ENCODE measurements at places on chromosomes 1 and 21.

DNA sequence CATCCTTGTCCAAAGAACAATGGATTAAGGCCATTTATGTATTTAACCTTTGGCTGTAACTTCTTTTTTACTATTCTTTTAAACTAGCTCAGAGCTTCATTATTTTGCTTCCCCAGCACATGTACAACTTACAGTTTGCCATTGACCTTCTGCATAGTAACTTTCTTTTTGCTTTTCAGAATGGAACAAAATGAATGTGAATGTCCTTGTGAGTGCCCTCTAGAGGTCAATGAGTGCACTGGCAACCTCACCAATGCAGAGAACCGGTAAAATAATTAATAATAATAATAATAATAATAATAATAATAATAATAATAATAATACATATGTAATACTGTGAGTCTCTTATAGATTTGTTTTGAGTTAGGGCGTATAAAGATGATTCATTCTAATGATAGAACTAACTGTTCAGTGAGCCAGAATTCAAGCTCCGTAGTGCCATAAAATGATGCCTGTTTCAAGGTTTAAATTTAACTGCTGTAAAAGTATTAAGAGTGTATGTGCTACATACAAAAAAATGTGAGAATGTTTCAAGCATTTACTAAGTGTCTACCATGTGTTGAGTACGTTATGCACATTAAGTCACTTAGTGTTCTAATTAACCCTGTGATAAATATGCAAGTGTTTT lies 69.0 kb upstream of the RAVER2 start:
- DNase-seq = peak; percentile 10

- no peak for DNase-seq
Observed at GRCh38 chr1:85358702-85359438, 82.4 kb upstream of the BCL10 start.

- DNase-seq = no peak
Observed at GRCh38 chr1:31871703-31872102, 55.9 kb upstream of the SPOCD1 start.

DNA sequence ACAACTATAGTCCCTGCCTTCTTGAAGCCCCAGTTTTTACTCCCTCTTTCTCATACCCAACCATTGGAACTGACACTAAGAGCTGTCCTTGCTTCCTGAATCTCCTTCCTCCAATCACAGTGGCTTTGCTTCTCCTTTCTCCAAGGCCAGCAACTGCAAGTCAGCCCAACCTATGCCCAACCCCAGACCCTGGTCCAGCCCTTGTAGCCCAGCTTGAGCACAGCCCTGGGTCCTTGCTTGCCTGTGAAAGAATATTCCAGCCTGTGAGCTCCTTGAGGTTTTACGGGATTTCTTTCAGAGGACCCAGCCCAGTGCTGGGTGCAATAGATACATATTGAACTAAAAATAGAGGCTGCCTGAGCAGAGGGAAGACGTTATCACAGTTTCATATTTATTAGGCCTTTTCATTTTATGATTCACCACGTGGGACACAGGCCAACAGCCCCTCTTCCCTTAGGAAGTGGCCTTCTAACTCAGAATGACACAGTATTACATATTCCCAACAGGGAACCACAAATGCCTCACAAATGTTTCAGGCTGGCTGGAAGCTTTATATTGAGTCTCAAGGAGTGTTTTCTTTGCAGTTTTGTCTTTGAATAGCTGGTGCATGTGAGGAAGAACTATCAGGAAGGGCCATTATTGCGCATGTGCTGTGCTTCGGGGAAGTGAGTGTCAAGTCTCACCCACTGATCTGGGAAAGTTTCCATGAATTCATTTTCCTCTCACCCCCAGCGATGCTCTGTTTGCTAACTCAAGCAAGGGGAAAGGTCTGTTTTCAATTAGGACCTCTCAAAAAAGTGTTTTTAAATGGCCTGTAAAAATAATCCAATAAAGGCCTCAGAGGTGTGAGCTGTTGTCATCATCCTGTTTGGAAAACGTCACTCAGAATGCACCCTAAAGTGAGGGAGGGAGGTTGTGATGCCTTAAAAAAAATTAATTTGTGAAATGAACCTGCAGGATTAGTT lies 92.3 kb upstream of the NFIA start:
- peak; percentile 20 for DNase-seq

DNA sequence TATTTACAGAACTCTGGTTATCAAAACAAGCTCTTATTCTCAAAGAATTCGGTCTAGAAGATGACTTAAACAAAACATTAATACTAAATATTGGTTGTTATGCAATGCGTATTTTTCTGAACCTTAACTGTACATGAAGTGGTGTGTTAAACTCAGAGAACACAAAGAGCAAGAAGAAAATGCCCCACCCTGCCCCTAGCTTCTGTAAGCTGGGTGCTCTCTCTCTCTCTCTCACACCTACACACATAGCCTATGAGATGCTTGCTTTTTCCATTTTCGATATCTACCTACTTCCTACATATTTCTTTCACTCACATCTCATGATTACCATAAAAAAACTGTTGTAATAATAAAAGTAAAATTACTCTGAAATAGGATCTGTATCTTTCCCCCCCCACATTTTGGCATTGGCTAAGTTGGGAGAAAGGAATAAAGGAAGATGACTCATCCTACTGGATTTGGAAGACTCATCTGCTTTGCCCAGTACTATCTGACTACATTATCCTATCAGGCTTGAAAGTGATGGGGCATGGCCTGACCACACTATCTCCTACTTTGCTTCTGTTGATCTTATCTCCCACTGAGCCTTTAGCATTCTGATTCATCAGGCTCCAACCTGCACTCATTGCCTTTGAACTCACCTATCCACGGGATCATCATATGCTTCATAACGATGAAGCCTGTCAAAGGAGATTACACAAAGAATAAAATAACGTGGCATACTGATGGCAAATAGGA lies 2.9 kb downstream of the CRYZ start:
- peak; percentile 7 for DNase-seq

DNA sequence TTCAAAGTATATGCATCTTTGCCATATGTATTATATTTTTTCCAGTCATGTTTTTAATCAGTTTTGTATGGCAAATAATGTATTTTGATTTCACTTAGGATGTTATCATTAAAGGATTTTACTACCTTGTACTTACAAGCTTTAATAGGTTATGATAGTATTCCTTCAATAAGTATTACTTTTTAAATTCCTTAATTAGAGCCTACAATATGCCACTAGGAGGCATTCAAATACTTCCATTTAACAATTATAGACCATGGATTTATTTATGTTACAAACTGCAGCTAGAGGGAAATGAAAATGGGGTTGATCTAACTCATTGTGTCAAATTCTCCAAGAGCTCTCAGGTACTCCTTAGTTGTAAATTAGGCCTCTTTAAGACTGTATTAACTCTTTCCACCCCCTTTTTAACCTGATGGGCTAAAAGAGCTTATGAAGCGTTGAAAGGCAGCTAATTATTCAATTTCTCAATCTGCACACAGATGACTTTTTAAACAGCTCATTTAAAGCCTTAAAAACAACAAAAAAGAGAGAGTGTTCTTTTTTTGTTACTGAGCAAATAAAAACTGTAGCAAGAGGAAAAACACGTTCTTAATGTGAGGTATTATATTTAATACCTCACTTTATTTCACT lies 156.2 kb downstream of the DENND1B start:
- no peak for DNase-seq

GRCh38 chr1:20178634-20179370 lies 7.1 kb upstream of the UBXN10 start:
- no peak for DNase-seq

DNA sequence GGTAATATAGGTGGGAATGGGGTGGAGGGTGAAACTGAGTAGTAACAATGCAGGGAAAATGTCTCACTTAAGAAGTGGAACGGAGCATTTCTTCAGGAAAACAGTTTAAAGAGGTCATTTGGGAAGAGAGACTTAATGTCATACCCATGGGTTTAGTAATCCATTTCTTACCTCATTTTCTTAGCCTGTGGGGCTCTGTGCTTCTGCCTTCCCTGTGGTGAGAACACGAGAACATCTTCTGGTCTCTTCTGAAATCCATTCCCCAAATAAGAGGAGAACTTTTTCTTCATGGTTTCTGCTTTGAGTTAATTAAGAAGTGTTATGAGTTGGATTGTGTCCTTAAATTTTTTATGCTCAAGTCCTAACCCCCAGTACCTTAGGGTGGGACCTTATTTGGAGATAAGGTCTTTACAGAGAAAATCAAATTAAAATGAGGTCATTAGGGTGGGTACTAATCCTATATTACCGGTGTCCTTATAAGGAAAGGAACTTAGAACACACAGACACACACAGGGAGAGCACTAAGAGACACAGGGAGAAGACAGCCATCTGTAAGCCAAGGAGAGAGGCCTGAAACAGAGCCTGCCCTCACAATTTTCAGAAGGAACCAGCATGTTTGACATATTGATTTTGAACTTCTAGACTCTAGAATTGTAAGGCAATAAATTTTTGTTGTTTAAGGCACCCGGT lies 5.4 kb downstream of the CCDC190 start:
- no peak for DNase-seq

GRCh38 chr1:162905174-162906158 lies 44.5 kb upstream of the CCDC190 start:
- DNase-seq = peak; percentile 39

DNA sequence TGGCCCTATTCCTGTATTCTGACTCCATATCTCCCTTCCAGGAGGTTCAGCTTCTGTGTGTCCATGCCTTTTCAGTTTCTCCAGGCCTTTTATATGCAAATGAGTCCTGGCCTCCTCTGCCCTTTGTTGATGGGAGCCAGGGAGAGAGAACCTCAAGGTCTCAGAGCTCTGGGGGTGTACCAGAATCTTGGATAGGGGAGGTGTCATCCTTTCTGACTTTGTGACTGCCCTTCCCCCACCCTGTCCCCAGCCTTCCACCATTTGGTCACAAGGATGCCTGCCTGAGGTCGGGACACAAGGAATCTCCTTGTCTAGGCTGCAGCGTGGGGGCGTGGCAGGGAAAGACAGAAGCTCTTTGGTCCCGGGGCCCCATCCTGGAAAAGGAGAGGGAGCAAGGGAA lies 18.6 kb downstream of the LURAP1 start:
- DNase-seq = no peak

GRCh38 chr1:226548256-226549093 lies at the start of gene STUM:
Gene STUM, plus strand, starts transcription at chr1:226548764. Its CDS starts 141 bp downstream, at chr1:226548905.
- DNase-seq = no peak

GRCh38 chr1:239483391-239483790 lies 97.0 kb downstream of the CHRM3 start:
- no peak for DNase-seq

DNA sequence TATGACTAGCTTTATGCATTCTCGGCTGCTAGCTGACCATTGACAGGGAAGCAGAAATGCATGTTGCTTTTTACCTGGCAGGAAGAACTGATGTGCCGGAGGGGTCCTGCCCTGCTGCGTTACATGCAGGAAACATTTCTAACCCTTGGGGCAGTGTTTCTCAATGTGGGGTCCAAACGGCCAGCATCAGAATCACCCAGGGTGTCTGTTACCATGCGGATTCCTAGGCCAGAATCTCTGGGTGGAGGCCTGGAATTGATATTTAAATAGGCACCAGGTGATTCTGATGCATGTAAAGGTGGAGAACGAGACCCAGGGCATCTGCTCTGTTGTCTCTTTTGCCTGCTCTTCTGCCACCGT lies 182.7 kb downstream of the PCP4 start:
- no peak for DNase-seq

GRCh38 chr1:149965440-149965839 lies 28.8 kb upstream of the MTMR11 start:
- DNase-seq = no peak

GRCh38 chr1:162375463-162375862 lies 1.2 kb downstream of the SPATA46 start:
- no peak for DNase-seq

DNA sequence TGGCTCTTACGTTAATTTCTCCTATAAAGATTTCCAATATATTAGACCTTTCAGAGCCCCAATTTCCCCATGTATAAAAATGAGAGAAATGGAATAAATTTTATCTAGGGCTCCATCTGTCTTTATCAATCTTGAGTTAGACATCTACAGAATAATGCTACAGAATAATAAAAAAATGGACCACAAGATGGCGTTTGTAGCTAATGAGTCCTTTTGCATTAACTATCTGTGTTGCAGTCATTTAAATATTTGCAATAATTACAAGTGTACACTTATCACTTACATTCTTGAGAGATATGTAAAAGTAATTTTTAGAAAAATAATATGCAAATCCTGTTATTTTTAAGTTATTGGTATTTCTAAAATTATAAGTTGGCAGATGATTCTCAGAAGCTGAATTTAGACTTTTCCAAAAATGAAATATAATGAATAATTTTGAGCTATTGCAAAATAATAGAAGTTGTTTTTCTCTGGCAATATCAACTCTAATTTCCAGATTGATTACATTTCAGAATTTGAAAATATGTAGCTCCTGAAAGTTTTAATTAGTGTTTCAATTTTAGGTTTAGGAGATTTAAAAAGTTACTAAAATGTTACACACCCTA lies 87.7 kb downstream of the SNX7 start:
- no peak for DNase-seq

DNA sequence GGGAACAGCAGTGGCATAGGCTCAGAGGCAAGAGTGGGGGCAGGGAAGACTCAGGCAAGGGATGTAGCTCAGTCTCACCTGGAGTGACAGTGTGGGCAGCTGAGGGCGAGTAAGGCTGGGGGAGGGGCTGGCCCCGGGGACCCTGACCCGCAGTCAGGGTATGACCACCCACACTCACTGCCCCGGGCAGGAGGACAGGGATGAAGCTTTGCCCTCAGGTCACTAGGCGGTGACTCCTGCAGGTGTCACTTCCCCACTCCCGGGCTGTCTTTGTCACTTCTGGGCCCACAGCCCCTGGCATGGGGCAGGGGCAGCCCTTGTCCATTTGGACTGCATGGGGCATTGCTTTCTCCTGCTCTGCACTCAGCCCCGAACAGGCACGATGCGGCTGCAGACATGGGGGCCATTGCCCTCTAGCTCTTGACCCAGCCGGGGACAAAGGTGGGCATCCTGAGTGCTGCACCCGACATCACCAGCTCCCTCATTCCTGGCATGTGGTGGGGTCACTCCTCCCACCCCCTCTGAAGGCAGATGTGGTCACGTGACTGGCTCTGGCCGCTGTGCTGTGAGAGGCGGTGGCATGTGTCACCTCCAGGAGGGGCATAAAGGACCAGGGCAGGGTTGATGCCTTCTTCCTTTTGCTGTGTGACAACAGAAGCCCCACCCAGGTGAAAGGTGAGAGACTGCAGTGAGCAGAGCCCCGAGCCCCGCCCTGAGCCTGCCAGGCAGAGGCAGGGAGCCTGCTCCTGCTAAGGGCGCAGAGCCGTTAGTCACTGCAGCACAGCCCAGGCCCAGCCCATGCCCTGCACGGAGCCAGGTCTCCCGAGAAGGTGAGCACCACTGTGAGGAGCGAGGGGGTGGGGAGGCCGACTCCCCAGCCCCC lies 66.0 kb downstream of the MATN1 start:
- DNase-seq = no peak
